Caki2 (cell line): ENCODE measurements at places on chromosomes 6 and 20. TPM values are rescaled to one million over a fixed set of nuclear protein-coding genes. Genes with fewer than 3 reads are reported as not detected.

GRCh38 chr6:150924808-150925589, 59.5 kb downstream of the MTHFD1L start:
- DNase-seq: no peak

DNA sequence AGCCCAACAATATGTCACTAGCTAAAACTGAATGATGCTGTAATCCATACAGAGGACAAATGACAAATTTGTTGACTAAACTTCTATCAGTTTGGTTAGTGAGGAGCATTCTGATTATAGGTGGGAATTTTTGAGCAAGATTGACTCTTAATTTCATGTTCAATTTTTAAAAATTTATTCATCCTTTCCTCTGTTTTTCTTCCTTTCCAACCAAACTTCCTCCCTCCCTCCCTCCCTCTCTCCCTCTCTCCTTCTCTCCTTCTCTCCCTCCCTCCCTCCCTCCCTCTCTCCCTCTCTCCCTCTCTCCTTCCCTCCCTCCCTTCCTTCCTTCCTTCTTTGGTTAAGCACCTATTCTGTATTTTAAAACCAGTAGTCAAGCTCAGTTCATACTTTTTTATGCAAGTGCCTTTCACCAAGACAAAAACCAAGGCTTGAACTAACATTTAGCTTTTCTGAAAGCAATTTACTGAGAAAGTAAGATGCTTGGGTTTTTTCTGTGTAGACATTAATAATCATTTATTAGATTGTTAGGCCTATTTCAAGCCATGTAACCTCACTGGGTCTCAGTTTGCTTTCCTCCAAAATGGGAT, 112.3 kb downstream of the TSHZ2 start:
- DNase-seq: no peak

DNA sequence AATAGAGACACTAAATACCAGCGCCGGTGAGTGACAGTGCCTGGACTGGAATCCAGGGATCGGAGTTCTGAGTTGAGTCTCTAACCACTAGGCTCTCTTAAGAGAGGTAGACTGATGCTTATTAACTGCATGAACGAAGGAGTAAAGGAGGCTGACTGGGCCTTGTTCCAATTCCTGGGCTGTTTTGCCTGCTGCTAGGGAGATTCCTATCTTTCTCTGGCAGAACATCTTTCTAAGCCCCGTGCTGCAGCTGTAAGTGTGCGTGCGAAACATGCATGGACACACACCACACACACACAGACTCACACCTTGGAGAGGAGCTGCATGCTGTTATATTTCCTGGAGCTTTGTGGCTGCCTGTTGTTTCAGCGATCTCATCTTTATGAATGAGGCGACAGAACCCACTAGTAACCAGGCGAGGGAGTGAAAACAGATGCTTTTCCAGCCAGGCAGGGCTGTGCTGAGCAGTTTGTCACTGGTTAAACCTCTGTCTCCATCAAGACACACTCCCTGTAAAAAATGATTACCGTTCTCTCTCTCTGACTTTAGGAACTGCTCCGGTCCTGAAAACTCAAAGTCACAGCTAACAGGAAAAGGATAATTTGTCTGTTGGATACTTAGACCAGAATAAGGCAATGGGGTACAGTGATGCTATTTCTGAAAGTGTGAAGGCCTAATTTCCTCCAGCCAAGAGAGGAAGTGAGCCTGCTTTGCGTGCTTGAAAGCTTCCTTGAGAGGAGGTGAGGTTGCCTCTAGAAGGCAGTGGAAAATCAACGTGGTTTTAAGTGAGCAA, 157.4 kb upstream of the ZNF217 start:
- DNase-seq: peak; percentile 63

DNA sequence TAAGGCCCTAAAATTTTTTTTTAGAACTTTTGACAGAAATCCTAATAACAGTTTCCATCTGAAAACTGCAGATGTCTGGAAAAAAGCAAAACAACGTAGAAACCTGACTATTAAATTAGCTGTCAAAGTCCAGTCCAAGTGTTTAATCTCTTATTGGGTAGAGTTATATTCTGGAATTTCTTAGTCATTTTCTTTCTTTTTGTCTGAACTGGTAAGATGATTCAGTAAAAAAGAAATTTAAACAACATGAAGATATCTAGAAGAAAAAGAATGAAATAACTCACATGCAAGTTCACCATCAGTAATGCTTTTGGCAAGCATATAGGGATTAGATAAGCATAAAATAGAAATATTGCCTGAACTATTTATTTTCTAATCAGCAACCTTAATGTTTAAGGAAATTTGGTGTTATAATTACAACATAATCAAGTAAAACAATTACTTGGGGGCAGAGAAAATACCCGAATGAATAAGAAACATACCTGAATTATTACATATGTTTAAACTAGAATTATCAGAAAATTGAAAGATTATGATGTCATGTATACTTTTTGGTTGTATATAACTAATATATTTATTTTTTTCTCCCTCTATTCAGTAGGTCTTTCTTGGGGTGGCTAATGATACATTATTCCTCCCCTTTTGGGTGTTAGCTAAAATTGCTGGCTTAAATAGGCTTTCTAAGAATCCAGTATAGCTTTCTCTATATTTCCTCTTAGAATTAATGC, 51.1 kb downstream of the FAM83B start:
- no peak for DNase-seq

GRCh38 chr6:166405386-166405785, 22.6 kb upstream of the MPC1 start:
- DNase-seq: no peak

GRCh38 chr6:8758412-8758811, 323.1 kb upstream of the SLC35B3 start:
- DNase-seq: no peak

DNA sequence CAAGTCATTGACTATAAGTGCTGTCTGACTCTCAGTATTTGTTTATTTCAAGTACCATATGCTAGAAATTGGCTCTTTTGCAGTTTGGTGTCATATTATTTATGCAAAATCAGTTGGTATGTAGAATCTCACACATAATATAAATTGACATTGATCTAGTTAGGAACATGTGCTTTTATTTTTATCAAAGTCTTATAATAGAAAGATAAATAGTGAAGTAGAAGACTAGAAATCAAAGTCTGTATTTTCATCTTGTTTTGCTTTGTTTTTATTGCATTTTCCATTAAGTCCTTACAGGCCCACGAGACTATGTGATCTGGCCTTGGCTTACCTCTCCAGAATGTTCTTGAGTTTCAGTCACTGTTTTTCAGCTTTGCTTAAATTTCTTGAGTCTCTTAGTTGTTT, 300.3 kb downstream of the LAMA2 start:
- DNase-seq: no peak

DNA sequence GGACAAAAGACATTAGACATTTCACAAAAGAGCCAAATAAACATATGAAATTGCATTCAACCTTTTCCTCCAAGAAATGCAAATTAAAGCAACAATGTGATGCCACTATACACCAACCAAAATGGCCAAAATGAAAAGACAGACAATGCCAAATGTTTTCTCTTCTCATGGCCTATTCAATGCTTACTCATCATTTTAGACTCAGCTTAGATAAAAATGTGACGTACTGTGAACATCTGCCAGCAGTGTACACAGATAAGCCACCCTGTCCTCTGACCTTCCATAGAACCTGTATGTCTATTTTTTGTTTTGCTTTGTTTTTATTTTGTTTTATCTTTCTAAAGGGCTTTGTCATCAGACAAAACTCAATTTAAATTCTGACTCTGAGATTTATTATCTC, 385.2 kb downstream of the FRK start:
- DNase-seq: no peak

DNA sequence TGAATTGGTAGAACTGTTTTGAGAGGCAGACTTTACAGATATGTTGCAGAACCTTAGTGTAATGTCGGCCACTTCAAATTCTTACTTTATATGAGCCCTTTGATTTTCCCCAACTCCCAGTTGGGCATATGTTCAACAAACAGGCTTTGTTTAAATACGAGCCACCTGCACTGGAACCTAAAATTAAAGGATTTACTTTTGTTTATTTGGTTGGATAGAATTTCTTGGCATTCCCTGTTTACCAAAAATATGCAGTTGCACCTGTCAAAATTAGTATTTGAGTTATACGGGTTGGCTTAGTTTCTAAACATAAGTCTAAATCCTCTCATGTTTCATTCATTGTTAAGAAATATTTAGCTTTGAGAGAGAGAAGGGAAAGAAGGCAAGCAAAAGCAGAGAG, 2.4 kb upstream of the GLYATL3 start:
- no peak for DNase-seq

DNA sequence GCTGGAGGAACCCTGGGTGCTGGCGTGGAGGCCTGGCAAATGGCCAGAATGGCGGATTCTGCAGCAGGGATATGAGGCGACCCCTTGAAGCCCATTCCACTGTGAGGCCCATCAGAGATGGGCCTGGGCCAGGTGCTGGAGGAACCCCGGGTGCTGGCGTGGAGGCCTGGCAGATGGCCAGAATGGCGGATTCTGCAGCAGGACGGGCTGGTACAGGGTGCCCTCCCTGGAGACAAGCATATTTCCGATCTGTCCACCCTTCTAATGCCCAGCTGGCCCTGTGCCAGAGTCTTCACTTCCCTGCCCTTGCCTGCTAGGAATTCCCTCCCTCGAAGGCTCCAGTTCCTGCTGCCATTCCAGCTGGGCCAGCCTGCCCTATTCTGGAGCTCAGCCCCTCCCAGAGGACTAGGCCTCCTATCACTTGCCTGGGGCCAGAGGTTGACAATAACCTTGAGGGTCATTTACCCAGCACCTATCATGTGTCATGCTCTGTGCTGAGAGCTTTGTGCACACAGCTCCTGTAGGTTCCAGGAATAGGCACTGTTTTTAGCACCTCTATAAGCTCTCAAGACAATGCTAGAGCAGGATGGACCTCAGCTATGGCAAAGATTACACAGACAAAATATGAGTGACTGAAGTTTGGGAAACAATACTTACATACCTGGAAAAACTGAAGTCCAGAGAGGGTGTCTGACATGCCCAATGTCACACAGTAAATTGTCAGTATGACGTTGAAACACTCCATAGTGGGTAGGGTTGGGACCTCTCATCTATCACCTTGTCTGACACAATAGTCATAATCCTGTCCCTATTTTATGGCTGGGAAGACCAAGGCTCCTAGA, 21.4 kb downstream of the SUN5 start:
- no peak for DNase-seq

GRCh38 chr20:23533161-23533560, 35.1 kb downstream of the CST9L start:
- no peak for DNase-seq

DNA sequence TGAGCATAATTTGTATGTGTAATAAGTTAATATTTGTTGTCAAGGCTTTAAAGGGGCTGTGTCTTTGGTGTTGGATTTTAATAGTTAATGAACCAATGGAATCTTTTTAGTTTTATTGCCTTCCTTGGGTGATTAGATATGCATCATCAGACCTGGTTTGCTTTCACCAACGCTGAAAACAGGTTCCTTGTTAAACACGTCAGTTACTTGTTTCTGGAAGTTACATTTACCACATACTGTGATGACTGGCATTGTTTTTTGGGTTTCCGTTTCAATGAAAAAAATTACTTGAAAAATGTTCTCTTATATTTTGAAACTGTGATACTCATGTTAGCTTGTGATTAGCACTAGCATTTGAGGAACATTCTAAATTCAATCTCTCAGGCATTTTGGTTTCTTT, 58.6 kb upstream of the RNF144B start:
- DNase-seq: peak; percentile 33

GRCh38 chr6:137121401-137121997, 51.9 kb downstream of the IL22RA2 start:
- DNase-seq: no peak

GRCh38 chr6:27809939-27810767, 102.0 kb downstream of the OR2B2 start:
- DNase-seq: peak; percentile 93

GRCh38 chr20:58086763-58087561, 141.5 kb downstream of the ANKRD60 start:
- DNase-seq: peak; percentile 30

- DNase-seq: no peak
These were observed 696 bp upstream of the SUPT3H start for GRCh38 chr6:45378334-45378926.

DNA sequence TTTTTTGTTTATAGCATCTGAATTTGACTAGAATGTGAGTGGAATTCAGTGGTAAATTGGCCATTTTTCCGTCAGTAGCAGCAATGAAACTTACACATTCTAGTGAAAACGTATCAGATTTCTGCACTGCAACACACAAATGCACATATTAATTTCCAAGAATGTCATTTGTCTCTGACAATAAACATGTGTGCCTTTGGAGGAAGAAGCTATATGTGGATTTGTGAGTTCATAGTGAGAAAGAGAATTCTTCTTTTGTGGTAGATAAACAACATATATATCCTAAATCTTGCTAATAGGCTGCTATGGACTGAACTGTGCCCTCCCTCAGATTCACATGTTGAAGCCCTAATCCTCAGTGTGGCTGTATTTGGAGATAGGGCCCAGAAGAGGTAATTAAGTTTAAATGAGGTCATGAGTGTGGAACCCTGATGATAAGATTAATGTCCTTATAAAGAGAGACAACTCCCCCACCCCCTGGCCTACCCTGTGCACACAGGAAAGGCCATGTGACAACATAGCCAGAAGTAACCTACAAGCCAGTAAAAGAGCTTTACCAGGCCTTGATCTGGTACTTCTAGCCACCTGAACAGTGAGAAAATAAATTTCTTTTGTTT, 200.2 kb upstream of the EYA4 start:
- DNase-seq: no peak

- no peak for DNase-seq
These were observed 93.5 kb downstream of the ADGRG6 start for GRCh38 chr6:142395266-142395665.

Gene KIF16B
- 2.4 and 10.6 TPM in 2 replicates for total RNA-seq

Gene LGSN
- total RNA-seq: not detected in 2 replicates

Gene MUC22
- not detected in 2 replicates for total RNA-seq

Gene APCDD1L
- not detected in 2 replicates for total RNA-seq

Gene STK38
- 24.9 and 32.6 TPM in 2 replicates for total RNA-seq

Gene SLC24A3
- not detected in 2 replicates for total RNA-seq

Gene PPP1R16B
- total RNA-seq: 0.07 and 0.78 TPM in 2 replicates

Gene SMPDL3A
- total RNA-seq: 7.4 and 16.5 TPM in 2 replicates

Gene SPATS1
- not detected in 2 replicates for total RNA-seq

Gene MYCT1
- not detected in 2 replicates for total RNA-seq

Gene CPNE1
- 265 and 314 TPM in 2 replicates for total RNA-seq

Gene TINAG
- total RNA-seq: 62.1 and 114 TPM in 2 replicates

Gene PKHD1
- 3.4 and 4.2 TPM in 2 replicates for total RNA-seq

Gene TUBB2B
- total RNA-seq: 3.0 and 5.3 TPM in 2 replicates

Gene ZC2HC1B
- not detected in 2 replicates for total RNA-seq
